Stimulated activated CD8-positive, alpha-beta memory T cell treated with anti-CD3 and anti-CD28 coated beads, Interleukin-2, amount 100 ng/mL, for 1 hour (primary cell): ENCODE measurements at places on chromosomes 5 and 9.

GRCh38 chr9:16825971-16826625 lies 44.4 kb downstream of the BNC2 start:
- DNase-seq = no peak

- DNase-seq = no peak
Measured at GRCh38 chr9:14030375-14031059, 283.4 kb downstream of the NFIB start.

GRCh38 chr9:130027533-130028365 lies 15.2 kb downstream of the FNBP1 start:
- DNase-seq = no peak

GRCh38 chr5:151678713-151679112 lies 8.0 kb downstream of the SPARC start:
- no peak for DNase-seq

- no peak for DNase-seq
Measured at GRCh38 chr9:103881419-103881818, 212.7 kb upstream of the SMC2 start.

DNA sequence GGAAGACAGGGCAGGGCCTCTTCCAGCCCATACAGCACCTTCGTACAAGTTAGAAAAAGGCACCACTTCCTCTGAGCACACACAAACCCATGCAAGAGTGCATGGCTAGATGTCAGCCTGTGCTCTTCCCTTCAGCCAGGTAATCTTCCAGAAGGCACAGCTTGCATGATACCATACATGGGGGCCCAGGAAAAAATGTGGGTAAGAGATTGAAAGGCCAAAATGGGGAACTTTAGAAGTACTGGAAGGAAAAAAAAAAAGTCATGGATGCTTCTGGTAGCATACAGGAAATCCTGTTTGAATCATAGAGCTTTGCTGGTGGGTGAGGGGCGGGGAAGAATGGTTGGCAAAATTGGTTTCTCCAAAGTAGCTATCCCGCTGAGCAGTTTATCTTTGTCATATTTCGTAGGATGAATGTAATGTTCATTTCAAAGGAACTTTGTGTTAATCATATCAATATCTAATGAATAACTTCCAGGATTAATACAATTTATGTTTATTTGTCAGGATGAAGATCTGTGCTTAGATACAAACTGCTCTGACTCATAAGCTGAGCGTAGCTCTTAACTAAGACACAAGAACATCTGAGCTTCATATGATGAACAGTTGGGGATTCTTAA lies 78.2 kb upstream of the MAP3K1 start:
- no peak for DNase-seq

- DNase-seq = no peak
Measured at GRCh38 chr5:81171769-81172168, 61.4 kb upstream of the CKMT2 start.

GRCh38 chr9:75869236-75869635 lies 21.2 kb upstream of the PCSK5 start:
- no peak for DNase-seq

GRCh38 chr5:81256766-81257165 lies 23.6 kb downstream of the CKMT2 start:
- DNase-seq = no peak
